Activated T-helper 1 cell treated with anti-CD3 and anti-CD28 coated beads, Interleukin-12 subunit alpha, Interleukin-12 subunit beta, Interleukin-2, Interleukin-4 antibody, amounts not matched to agents 30 ng/mL and 10 ng/mL and 1 ng/mL, durations not matched to agents 14 hours and 24 hours and 36 hours (primary cell): ENCODE measurements at places on chromosomes 16 and 17.

DNA sequence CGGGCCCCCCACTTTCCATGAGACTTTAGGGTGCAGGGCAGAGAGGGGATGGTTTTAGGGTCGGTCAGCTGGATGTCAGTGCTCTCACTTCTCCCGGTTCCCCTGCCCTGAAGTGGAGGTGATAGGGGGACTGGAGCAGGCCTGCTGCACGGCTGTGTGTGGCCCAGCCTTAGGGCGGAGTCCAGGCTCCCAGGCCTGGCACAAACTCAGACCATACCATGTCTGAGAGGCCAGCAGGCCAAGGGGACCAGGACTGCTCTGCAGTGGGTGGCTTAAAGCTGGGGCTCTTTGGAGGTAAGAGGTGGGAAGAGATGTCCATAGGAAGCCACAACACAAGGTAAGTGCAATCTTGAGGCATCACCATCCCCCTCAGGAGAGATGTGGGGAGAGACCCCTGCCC is 8.3 kb downstream of the TFAP4 start:
- no peak for DNase-seq

- no peak for DNase-seq
These were observed 1568.6 kb upstream of the GOT2 start for GRCh38 chr16:60302676-60303075.

- DNase-seq = no peak
These were observed 54.4 kb upstream of the GNG13 start for GRCh38 chr16:854808-855410.

- DNase-seq = no peak
These were observed 54.4 kb downstream of the SOX9 start for GRCh38 chr17:72175263-72175662.
